IPS DF 6.9 (cell line): ENCODE measurements at places on chromosomes 3 and 15.

DNA sequence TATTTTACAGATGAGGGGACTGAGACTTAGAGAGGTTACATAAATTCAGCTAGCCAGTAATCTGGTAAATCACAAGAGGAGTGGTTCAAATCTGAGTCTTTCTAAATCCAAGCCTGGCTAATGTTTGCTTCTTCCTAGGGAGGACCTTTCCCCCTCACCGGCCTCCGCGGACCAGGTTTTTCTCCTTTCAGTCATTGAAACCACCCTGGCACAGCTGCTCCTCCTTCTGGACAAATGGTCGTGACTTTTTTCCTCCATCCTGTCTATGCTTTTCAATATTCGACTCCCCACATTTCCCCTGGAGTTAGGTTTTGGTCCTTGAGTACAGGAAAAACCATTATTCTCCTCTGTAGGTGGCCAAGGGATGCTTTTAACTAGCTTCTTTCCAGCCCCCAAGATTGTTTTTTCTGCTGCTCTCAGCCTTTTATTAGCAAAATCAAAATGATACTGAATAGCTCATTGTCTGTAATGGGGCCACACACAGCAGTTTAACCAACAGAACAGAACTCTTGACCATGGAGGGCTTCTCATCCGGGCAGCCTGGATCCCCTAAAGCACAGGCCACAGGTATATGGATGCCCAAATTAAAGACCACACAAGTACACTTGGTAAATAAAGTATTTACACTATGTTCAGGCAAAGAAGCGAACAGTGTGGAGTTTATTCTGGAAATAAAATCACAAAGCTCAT lies 85.9 kb upstream of the KLHL25 start:
- no peak for DNase-seq

GRCh38 chr3:24639061-24639460 lies 144.4 kb upstream of the THRB start:
- no peak for DNase-seq

DNA sequence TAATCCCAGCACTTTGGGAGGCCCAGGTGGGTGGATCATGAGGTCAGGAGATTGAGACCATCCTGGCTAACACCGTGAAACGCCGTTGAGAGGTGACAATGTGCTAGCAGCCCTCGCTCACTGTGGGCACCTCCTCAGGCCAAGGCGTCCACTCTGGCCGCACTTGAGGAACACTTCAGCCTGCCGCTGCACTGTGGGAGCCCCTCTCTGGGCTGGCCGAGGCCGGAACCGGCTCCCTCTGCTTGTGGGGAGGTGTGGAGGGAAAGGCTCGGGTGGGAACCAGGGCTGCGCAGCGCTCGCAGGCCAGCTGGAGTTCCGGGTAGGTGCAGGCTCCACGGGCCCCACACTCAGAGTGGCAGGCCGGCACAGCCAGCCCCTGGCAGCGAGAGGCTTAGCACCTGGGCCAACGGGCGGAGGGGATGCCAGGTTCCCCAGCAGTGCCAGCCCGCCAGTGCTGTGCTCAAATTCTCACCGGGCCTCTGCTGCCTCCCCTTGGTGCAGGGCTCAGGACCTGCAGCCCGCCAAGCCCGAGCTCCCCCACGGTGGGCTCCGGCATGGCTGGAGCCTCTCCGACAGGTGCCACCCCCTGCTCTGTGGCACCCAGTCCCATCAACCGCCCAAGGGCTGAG lies 253.6 kb downstream of the CNTN4 start:
- no peak for DNase-seq

- no peak for DNase-seq
These were observed 399.7 kb upstream of the MCTP2 start for GRCh38 chr15:93831641-93832040.

DNA sequence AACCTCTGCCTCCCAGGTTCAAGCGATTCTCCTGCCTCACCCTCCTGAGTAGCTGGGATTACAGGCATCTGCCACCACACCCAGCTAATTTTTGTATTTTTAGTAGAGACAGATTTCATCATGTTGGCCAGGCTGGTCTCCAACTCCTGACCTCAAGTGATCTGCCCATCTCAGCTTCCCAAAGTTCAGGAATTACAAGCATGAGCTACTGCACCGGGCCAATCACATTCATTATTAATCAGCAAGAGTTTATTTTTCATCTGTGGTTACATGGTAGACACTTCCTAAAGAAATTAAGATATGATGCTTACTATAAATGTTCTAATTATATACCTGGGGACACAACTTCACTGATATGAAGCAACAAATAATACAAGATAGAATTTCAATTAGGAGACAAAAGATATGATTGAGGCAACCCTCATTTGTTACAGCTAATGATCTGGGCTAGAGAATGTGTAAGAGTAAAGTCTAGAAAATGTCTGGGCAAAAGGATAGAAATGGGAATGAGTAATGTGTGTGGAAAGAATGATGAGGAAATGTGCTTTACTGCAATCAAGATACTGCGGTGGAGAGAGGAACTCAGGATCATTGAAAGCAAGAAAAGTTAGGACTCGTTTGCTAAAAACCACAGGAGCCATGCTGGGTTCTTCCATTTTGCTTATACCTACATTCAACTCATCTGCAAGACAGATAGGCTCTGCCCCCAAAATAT lies 366.8 kb downstream of the ZIC1 start:
- no peak for DNase-seq

DNA sequence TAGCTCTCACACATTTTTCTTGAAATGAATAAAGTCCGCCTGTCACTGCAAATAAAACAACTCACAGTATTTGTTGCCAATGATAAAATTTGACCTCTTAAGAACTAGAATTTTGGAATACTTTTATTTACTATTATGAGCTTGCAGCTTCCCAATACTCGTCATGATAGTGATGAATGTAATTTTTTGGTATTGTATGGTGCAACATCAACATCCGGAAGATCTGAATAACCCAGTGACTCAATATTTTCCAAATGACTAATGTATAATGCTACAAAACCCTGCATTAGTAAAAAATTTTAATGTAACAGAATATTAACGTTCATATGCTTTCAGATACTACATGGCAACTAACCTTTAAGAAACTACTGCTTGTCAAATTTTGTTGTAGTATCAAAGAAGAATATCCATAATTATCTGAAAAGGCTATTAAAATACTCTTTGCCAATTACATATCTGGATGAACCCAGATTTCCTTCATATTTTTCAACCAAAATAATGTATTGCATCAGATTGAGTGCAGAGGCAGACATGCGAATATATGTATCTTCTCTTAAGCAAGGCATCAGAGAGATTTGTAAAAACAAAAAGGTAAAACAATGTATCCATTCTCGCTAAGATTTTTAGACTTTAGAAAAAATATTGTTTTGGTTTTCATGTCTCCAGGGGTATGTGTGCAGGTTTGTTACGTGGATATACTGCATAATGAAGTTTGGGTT lies 95.3 kb downstream of the IGF2BP2 start:
- DNase-seq = no peak

GRCh38 chr15:48406266-48406891 lies 75.2 kb downstream of the DUT start:
- no peak for DNase-seq

GRCh38 chr3:25748189-25748588 lies 35.1 kb downstream of the NGLY1 start:
- DNase-seq = no peak

DNA sequence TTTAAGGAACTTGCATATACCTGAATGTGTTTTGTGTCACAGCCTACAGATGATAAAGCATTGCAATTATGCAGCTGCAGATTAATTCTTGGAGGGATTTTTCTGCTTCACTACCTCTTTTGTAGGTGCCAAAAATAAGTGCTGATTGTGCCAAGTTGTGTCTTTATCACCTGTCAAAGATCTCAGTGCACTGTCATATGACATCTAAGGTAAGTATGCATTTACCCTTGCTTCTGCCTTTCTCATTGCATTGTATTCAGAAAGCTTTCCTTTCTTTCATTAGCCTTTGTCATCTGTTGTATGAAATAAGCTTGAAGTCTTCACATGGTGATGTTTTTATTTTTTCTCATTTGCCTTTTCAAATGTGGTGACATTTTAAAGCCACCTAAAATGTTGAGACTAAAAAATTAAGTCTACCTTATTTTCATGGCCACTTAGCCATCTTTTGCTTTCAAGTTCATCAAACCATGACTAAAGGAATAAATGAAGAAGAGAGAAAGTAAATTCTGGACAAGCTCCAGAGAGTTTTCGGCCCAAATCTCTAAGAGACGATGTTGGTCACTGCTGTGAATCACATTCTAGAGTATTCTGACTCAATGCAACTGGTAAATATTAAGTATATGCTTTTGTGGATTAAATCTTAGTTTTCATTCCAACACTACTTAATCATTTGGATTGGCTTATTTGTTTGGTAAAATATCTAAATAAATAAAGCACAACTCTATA lies 381.8 kb upstream of the EPHA3 start:
- DNase-seq = no peak

DNA sequence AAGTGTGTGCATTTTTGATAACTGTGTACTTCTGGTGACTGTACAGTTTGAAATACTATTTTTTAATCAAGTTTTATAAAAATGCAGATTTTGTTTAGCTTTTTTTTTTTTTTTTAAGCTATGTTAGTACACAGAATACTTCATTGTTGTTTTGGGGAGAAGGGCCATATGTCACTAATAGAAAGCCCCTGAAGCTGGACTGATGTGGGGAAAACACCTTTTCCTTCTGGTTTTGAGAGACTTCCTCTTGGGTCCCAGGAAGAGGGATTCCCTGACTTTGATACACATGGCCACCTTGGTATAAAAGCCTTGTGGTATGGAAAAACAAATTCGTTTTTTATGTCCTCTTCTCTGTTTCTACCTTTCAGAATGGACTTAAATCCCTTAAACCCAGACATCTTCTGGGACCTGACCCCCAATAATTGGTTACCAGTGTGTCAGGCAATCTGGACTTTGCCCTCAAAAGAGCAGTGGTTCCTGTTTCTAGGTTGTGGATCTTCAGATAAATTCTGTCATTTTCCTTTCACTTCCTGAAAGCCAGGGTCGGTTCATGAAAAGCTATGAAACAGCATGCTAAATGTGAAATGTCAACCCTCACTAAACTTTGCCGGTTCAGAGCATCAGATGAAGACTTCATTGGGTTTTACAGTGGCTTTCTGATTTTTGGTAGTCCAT lies 31.1 kb upstream of the BLOC1S6 start:
- DNase-seq = no peak

DNA sequence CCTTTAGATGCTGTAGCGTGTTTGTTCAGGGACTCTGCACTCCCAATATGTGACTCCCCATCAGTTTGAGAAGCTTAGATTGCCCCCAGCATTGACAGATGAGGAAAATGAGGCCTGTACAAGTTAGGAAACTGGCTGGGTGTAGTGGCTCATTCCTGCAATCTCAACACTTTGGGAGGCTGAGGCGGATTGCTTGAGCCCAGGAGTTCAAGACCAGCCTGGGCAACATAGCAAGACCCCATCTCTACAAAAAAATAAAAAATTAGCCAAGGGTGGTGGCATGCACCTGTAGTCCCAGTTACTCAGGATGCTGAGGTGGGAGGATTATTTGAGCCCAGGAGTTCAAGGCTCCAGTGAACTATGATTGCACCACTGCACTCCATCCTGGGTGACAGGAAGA lies 14.0 kb upstream of the PTPN23 start:
- DNase-seq = no peak

DNA sequence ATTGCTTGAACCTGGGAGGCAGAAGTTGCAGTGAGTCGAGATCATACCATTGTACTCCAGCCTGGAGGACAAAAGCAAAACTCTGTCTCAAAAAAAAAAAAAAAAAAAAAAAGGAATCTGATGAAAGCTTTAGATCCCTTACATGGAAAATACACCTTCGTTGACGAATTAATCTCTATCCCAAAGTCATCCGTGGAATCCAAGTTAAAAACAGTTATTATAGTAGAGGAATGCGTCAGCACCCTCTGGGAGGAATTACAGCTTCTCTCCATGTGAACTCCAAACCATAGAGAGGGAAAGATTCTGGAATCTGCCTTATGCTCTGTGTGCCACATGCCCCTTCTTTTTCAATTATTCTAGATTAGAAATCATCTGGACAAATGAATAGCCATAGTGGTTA lies 192.3 kb upstream of the C2CD4B start:
- no peak for DNase-seq

GRCh38 chr3:33521736-33522135 lies 81.5 kb upstream of the UBP1 start:
- no peak for DNase-seq

DNA sequence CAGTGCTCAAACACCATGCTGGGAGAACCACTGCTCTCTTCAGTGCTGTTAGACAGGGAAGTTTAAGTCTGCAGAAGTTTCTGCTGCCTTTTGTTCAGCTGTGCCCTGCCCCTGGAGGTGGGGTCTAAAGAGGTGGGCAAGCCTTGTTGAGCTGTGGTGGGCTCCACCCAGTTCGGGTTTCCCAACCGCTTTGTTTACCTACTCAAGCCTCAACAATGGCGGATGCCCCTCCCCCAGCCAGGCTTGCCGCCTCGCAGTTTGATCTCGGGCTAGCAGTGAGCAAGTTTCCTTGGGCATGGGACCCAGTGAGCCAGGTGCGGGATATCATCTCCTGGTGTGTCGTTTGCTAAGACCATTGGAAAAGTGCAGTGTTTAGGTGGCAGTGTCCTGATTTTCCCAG lies 670.2 kb upstream of the ALCAM start:
- DNase-seq = no peak

DNA sequence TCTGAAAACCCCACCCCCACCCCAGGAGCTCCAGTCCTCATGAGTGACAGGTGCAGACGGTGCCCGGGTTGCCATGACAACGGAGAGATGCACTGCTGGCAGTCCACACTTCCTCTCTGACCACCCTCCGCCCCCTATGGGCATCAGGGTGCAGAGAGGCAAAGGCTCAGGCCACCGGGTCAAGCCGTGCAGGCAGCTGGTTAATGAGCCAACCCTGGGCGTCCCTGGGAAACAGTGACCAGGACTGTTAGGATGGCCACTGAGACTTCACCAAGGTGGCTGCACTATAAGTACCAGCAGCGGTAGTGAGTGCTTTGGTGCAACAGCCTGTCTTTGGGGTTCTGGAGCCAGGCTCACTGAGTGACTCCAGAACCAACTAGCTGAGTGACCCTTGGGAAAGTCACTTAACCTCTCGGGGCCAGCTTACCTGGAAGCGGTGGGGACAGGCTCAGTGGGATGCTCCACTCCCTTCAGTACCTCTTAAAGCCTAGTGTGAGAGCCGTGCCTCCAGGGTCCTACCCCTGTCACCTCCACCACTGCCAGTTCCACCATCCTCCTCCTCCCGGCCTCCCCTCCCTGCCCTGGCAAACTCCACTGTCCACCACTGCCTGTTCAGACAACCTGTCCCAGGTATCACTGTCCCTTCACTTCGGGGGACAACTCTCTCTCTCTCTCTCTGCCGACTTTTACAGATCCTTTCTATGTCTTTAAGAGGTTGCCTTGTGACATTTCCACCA lies 121.0 kb upstream of the PRR20G start:
- no peak for DNase-seq

GRCh38 chr3:129732200-129732876 lies 125.9 kb upstream of the PLXND1 start:
- no peak for DNase-seq
